Activated B cell treated with CpG ODN at 0.5 μM for 24 hours (primary cell): ENCODE measurements at places on chromosomes 6 and 20. TPM values are rescaled to one million over a fixed set of nuclear protein-coding genes. Genes with fewer than 3 reads are reported as not detected.

The SLC17A1 gene
- not detected in 2 replicates for total RNA-seq

The NOX3 gene
- not detected in 2 replicates for total RNA-seq

The F13A1 gene
- total RNA-seq = 0.69 and 0.75 TPM in 2 replicates

The FRK gene
- 0.31 and 0.37 TPM in 2 replicates for total RNA-seq

The CRIP3 gene
- total RNA-seq = 42.2 and 49.9 TPM in 2 replicates

The SFTA2 gene
- total RNA-seq = not detected in 2 replicates

The PLG gene
- total RNA-seq = 0.27 and 0.31 TPM in 2 replicates

The HCRTR2 gene
- not detected in 2 replicates for total RNA-seq

The PHIP gene
- 27.7 and 32.3 TPM in 2 replicates for total RNA-seq

The LY6G6C gene
- not detected in 2 replicates for total RNA-seq

The RNF144B gene
- total RNA-seq = 12.6 and 13.5 TPM in 2 replicates

The ULBP3 gene
- total RNA-seq = 0.46 and 0.80 TPM in 2 replicates

The SLC2A10 gene
- total RNA-seq = not detected in 2 replicates

The C4B gene
- 5.1 and 5.3 TPM in 2 replicates for total RNA-seq

The PDYN gene
- not detected in 2 replicates for total RNA-seq

The ISM1 gene
- not detected in 2 replicates for total RNA-seq

The IL17F gene
- not detected in 2 replicates for total RNA-seq

The FAM135A gene
- total RNA-seq = 15.6 and 18.2 TPM in 2 replicates

The TINAG gene
- total RNA-seq = not detected in 2 replicates

The GPX5 gene
- not detected in 2 replicates for total RNA-seq

The RNF217 gene
- total RNA-seq = not detected in 2 replicates

The CCN5 gene
- not detected in 2 replicates for total RNA-seq

The GNMT gene
- 1.7 and 2.3 TPM in 2 replicates for total RNA-seq

The EEF1A2 gene
- 1.2 and 1.6 TPM in 2 replicates for total RNA-seq

The CNR1 gene
- 2.7 and 4.4 TPM in 2 replicates for total RNA-seq

The CTCFL gene
- total RNA-seq = not detected in 2 replicates

The SLC52A3 gene
- not detected in 2 replicates for total RNA-seq

The OR2B3 gene
- not detected in 2 replicates for total RNA-seq

The DSP gene
- total RNA-seq = 0.02 TPM in 2 replicates
